ENCODE measurements at places on chromosomes 11 and 22.

- no peak for DNase-seq
Observed at GRCh38 chr11:76152741-76153570, 53.3 kb downstream of the WNT11 start.

DNA sequence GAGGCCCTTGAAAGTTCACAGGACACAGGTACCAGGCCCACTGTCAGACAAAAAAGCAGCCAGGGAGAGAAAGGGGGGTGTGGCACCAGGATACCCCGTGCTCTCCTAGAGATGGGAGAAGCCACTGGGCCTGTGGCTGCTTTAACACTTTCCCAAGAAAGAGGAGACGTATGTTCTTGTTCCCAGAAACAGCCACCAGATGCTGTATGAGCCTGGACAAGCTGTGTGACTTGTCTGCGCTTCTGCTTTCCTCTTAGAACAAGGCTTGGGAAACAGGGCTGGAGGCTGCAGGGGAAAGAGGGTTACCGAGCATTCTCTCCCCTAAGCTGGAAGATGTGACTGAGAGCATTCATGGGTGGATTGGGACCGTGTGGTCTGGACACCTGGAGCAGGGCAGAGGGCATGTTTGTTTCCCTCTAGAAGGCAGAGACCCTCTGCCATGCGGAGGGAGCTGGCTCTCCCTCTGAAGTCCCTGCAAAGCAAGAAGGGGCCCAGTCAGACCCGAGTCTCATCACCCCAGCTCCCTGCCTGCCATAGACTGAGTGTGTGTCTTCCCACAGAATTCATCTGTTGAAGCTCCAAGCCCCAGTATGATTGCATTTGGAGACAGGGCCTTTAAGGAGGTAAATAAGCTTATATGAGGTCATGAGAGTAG, 74.1 kb downstream of the TRIM29 start:
- DNase-seq = no peak

DNA sequence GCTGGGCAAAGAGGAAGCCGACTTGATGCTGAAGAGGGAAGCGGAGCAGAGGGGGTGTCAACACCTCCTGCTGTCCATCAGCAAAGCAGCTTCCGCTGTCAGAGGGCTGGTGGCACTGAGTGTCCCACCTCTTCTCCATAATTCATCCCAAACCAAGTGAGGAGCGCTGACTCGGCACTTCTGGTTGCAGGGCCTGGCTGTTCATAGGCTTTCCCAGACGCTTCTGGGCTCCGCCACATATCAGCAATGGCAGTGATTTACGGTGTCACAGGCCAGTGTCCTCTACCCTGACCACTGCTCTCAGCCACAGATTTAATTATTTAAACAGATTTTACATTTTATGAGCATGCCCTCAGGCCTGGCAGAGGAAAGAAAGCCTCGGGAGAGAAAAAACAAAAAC, 70.1 kb upstream of the TENM4 start:
- DNase-seq = no peak

DNA sequence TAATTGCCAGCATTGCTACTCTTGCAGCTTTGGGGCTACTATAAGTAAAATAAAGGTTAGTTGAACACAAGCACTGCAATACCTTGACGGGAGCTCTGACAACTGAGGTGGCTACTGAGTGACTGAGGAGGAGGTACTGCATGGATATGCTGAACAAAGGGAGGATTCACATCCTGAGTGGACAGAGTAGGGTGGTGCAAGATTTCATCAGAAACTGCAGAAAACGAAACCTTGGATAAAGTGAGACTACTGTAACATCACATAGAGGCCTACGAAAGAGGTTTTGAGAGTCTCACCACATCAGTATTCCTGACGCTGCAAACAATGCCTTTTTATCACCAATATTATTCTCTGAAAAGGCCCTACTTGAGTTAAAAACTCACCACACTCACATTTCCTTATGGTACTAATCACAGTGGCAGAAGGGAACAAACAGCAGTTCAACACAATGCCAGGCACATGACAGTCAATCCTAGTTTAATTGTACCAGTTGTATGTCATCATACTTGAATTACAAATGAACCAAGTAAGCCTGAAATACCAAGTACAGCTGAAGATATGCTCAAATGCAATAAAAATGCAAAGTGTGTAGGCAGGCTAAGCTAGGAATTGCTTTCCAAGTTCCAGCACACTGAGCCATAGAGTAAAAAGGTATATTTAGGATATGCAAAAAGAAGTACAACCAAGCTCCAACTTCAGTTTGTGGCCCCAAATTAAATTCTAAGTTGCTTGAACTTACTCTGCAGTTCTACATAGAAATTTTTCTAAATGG, 4.0 kb upstream of the GPR83 start:
- no peak for DNase-seq

DNA sequence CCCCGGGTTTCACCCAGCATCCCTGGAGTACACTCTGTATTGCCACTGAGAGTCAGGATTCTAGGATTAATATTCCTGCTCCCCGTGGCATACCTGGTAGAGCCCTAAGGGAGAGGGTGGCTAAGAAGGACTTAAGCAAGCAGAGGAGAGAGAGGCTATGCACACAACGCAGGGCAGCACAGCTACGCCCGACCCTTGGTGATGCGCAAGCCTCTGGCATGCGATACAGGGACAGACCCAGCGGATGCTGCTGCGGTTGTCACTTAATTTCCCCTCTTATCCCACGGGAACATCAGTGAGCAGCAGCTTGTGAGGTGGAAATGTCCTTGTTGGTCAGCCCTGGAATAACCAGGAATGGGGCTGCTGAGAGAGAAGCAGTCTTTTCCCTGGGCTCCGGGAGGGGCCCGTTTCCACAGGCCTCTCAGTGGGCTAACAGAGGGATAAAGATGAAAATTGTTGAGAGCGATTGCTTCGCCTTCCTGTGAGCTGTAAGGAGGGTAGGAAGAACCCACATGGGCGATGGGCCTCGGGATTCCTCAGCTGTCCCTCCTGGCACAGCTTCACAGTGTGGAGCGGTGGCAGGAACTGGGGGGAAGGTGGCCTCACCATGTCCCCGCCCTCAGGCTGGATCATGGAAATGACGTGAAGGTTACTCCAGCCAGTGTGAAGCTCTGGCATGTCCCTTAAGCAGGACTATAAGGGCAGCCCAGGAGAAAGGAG, 48.4 kb upstream of the RAB1B start:
- DNase-seq = no peak
